ENCODE measurements at places on chromosomes 3 and 15.

DNA sequence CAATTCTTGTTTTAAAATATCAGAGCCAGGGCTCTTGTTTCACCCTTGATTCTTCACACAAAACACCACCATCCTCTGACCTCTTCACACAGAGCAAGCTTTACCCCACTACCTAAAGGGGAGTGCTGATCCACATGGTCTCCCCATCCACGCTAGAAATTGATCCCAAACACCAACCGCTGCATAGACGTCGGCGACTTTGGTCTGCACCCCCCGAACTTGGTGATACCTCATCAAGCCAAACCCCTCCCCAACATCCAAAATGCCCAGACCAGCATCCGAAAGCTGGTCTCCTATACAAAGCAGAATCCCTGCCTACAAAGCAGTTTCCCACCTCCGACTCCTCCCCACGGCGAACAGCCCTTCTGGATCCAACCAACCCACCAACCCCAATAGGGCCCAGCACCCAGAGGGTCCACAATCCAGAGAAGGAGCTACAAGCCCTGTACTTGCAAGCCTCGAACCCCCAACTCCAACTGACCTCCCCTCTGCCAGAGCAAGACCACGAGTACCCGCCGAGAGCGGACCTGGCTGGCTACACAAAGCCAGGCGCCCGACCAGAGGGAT, 25.8 kb upstream of the MTHFS start:
- no peak for DNase-seq

GRCh38 chr3:152121270-152121636, 147.5 kb upstream of the MBNL1 start:
- DNase-seq = no peak

DNA sequence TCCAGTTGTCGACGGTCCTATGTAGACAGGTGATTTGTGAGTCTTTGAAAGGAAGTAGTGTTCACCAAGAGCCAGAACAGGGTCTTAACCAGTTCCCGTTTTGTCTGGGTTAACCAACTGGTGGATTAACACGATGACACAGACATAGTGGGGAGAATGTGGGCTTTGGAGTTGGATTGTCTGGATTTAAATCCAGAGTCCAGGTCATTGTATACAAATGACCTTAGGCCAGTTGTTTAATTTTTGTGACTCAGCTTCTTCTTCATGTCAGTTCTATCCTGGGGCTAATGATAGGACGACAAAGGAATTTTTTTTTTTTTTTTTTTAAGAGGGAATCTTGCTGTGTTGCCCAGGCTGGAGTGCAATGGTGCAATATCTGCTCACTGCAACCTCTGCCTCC, 126.7 kb downstream of the LPP start:
- no peak for DNase-seq

DNA sequence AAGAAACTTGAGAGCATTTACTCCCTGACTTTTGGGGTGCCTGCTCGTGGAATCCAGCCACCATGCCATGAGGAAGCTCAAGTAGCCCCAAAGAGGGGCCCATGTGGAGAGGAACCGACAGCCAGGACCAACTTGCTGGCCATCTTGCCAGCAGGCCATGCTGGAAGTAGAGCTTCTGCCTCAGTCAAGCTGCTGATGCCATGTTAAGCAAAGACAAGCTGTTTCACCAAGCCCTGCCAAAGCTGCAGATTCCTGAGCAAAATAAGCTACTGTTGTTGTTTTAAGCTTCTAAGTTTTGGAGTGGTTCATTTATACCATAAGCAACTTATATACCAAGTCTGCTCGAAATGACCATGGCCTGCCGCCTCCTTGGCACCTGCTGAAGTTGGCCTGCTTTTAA, 14.1 kb downstream of the RFTN1 start:
- no peak for DNase-seq

GRCh38 chr15:31328428-31328968, 1.9 kb downstream of the KLF13 start:
- no peak for DNase-seq

DNA sequence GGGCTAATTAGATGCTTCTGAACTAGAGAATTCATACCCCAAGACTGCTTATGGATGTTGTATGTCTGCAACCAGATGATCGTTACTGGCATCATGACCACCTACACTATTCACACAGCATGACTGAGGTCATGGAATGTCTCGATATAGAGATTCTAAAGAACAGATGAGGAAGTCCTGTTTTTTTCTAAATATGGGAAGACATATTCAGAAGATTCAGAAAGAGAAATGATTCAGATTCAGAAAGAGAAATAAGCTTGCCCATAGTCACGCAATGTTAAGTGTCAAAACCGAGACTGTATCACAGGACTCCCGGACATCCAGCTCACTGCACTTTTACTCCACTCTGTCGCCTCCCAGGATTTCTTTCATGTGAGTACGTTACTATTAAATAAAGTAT, 136.2 kb downstream of the TPRG1 start:
- DNase-seq = no peak

DNA sequence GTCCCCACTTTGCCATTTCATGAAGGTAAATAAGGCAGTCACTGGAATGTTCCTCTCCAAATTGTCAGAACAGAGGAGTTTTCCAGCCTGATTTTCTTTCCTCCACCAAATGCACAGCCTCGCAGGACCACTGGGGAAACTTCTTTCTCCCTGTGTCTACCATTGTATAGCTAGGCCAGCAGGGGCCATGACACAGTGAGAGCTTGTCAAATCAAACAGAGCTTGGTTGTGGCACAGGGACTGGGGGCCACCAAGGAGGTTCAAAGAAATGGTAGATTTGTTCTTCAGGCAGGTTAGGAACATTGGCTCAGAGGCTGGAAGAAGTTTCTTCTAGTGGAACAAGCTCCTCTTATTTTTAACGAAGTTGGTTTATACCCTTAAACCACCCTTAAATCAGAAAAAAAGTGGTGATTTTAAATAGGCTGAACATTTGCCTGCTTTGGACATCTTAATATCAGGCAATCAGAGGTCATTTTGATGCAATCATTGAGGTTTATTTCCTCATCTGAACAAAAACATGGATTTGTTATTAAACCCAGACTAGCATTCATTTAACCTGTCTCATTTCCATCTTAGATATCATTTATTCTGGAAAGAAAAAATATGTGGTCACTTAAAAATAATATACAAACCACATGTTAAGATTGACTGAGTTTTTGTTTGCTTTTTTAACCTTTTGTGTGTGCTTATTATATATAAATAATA, 105.6 kb downstream of the GTPBP8 start:
- no peak for DNase-seq

GRCh38 chr15:68896178-68896577, 34.1 kb upstream of the SPESP1 start:
- DNase-seq = no peak

GRCh38 chr3:47042231-47042791, 62.8 kb downstream of the NBEAL2 start:
- DNase-seq = no peak

- no peak for DNase-seq
Observed at GRCh38 chr3:146342989-146343388, 92.1 kb upstream of the PLSCR4 start.

- DNase-seq = no peak
Observed at GRCh38 chr15:48486228-48486627, 155.0 kb downstream of the DUT start.

- DNase-seq = no peak
Observed at GRCh38 chr3:49164983-49165720, 979 bp downstream of the CCDC71 start.

DNA sequence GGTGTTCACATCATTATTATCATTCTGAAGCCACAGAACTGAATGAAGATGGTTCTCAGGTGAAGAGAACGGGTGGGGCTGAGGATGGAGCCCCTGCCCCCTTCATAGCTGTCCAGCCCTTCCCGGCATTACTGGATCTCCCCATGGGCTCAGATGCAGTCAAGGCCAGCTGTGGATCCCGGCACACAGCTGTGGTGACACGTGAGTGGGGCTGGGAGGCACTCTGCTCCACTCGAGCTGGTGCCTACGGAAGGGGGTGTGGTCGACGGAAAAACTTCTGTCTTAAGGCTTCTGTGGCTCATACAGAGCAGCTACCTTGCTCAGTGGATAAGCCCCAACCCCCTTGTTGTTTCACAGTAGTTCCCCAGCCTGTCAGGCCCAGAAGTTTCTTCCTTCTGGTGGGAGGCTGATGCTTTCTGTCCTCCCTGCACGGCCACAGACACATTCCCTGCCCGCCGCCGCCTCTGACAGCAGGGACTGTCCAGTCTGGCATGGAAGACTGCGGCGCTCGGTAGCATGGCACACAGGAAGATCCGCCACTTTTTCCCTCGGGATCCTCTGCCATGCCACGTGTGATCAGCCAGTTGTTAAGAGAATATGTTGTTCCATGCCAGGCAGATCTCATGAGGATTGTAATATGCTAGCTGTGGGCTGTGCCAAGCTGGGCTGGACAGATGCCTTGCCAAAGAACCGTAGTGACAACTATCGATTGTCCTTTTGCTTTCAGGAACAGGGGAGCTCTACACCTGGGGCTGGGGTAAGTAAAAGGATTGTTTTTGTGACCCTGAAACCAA, 5.8 kb downstream of the RCCD1 start:
- no peak for DNase-seq

DNA sequence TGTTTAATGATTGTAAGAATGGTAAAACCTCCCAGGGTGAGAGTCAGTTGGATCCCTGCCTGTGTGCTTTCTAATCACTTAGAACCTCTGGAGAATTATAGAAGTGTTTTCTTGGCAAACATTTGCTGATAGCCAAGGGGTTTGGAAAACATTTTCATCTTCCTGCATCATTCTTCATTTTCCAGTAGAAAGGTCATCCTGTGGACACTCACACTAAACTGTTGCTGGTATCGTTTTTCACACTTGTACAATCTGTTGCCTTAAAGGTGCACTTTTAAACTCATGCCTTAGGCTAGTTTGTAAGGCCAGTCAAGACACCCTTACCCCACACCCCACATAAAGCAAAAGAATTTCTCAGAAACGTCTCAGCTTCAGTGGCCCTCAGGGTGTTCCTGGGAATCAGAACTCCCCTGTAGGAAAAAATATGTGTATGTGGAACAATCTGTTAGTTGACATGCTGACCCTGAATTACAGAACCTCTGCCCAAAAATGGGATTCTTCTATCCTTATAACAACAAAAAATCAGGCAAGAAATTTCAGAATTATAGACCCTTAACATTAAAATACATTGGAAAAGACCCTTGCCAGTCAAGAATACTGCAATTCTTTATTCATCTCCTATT, 5.8 kb upstream of the PLD1 start:
- DNase-seq = no peak

GRCh38 chr3:37601832-37602231, 259.8 kb upstream of the CTDSPL start:
- no peak for DNase-seq

GRCh38 chr3:149501524-149501923, 27.0 kb downstream of the TM4SF4 start:
- DNase-seq = no peak

Data from stimulated activated CD4-positive, alpha-beta T cell treated with anti-CD3 and anti-CD28 coated beads, Interleukin-1b, Interleukin-23, amount 100 ng/mL, for 1 hour (primary cell).